ENCODE measurements at places on chromosomes 1 and 21. TPM values are rescaled to one million over a fixed set of nuclear protein-coding genes. Genes with fewer than 3 reads are reported as not detected.

LCE2A gene
- 1.2 TPM for total RNA-seq

THRAP3 gene
- total RNA-seq = 77.5 TPM

RNF223 gene
- total RNA-seq = 0.69 TPM

ZNF593OS gene
- not detected for total RNA-seq

DIO1 gene
- total RNA-seq = not detected

BLACAT1 gene
- total RNA-seq = 0.20 TPM

FAM151A gene
- not detected for total RNA-seq

Measured in skin of body (tissue), 3 donors.